ENCODE measurements at places on chromosomes 3 and 15.

GRCh38 chr3:105598042-105598796 lies 231.5 kb downstream of the ALCAM start:
- no peak for DNase-seq

DNA sequence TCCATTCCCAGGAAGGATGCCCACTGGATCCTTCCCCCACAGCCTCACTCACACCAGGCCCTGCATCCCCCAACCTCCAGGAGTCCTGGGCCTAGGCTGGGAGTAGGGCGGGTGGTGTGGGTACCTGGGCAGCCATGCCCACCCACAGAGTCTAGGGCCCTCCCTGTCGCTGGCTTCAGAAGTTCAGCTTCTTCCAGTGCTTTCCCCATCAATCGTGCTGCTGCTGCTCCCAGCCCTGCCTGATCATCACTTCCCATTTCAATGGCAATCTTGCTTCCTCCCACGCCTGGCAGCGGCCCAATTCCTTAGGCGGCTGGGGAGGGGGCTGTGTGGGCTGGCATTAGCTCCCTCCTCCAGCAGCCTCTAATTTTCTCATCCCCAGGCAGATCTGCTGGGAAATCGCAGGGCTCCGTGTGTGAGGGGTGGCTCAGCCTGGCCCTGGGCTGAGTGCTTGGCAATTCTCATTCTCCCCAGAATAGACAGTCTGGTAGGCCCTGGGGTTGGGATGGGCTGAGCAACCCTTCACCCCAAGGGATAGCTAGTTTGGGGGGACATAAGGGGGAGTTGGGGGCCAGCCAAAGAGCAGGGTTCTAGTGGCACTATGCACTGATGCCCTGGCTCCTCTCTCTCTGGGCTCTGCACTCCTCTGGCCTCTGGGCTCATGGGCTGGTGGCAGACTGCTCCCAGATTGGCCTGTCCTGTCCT lies 66.4 kb downstream of the SCN5A start:
- DNase-seq = no peak

DNA sequence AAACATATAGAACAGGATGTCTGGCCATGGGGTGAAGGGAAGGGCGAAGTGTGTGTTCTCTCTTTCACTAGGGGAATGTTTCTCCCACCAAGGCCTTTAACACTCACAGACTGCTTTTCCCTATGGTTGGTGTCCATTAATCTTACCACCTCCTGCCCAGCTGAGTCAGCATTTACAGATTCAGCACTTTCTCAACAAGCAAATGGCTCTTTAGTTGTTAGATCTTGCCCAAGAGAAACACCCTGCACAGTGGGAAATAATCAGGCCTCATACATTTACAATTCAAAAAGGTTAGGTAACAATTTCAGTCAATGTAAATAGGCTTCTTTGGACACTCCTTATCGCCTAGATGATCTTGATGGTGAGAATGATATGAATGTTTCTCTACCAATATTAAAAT lies 418.2 kb downstream of the EPHA3 start:
- DNase-seq = no peak

DNA sequence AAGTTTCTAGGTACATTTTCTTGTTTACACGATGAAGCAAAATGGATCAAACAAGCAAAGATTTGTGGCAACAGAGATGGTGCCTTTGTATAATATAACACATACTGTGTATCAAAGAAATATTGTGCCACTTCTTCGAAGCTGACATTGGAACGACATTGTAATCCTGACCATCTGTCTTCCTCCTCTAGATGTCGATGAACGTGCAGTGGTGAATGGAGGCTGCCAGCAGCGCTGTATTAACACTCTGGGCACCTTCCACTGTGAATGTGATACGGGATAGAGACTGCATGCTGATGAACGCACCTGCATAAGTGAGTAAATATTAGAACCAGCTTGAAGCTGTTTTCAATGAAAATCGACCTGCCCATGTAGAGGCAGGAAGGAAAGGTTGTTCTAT lies 613.3 kb upstream of the GOLIM4 start:
- DNase-seq = no peak

DNA sequence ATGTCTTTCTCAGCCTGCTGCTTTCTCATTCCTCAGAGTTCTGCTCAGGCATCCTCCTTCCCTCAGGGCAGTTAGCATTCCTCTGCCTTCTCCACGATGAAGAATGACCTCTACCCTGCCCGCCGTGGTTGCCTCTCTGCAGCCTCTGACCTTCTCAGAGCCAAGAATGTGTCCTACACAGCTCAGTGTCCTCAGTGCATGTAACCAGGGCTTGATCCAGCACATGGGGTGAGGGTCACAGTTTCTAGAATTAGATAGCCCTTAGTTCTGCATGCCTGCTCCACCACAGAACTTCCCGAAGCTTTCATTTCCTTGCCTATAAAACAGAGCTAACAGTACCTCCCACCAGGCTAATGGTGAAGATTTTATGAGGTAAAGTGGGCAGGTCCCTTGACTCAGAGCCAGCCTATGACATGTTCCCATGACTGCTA lies 182.1 kb downstream of the CLSTN2 start:
- DNase-seq = no peak

DNA sequence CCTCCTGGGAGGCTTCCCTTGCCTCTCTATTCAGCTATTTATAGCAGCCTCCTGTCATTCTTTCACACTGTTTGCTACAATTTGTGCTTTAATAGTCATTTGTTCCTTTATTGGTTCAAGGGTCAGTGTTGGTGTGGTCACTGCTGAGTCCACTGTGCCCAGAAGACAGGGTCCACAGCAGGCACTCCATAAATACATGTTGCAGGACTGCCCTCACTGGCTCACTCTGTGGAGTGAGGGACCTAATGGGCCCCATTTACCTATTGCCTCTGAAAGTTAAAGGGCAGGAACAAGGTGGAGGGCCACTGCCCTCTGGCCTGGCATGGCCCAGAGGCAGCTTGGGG lies 16.8 kb downstream of the MST1R start:
- DNase-seq = no peak

GRCh38 chr3:178960181-178960580 lies 111.4 kb downstream of the ZMAT3 start:
- DNase-seq = no peak

DNA sequence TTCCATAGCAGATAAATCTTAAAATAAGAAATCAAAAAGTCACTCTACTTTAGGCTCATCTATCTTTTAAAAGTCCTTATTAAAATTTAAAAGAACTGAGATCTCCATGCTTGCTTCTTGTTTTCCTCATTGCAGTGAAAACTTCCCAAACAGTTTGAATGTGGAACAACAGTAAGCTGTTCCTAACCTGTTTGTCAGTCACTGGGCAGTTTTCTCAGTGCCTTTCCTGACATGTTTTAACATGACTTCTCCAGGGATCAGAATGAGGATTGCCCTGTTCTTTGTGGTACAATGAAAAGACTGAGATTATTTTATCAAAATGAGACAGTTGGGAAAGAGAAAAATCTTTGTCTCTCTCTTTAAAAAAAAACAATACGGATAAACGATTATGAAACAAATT lies 774 bp downstream of the GPR87 start:
- DNase-seq = no peak

DNA sequence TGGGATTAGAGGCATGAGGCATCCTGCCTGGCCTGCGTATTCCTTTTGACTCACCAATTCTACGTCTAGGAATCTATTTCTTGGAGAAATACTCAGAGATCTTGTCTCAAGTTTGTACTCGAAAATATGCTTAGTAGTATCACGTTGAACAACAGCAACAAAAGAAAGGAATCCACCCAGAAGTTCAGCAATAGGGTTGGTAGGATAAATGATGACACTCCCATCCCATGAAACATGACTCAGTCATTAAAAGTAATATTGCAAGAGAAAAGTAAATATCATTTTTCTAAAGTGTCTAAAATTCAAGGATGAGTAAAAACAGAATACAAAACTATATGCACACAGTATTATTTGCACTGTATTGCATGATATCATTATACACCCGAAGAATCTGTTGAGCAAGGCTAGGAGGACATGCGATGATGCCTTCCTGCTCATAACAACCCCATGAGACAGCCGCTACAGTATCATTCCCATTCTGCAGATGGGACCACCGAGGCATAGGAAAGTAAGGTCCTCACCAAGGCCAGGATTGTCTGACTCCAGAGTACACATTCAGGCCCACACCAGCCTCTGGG lies 61.5 kb downstream of the SLC6A1 start:
- DNase-seq = no peak

GRCh38 chr3:34363881-34364280 lies 565.5 kb downstream of the PDCD6IP start:
- no peak for DNase-seq

GRCh38 chr15:81863162-81863561 lies 182.7 kb downstream of the MEX3B start:
- no peak for DNase-seq

DNA sequence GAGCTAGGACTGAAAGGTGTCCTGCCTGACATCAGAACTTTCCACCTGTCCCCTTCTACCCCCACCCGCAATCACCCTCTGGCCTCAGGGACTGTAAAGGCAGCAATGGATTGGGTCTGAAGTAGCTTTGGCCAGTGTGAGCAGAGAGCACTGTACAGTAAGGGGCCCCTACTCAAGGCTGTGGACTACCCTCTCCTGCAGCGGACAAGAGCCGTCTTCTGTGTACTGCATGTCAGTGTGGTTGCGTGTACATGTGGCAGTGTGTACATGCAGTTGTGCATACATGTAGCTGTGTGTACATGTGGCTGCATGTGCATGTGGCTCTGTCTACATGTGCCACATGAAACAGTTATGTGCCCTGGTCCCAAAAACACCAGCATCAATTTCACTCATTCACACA lies 205.9 kb upstream of the LINGO1 start:
- no peak for DNase-seq

- no peak for DNase-seq
Measured at GRCh38 chr3:197434830-197435229, 120.9 kb downstream of the BDH1 start.

DNA sequence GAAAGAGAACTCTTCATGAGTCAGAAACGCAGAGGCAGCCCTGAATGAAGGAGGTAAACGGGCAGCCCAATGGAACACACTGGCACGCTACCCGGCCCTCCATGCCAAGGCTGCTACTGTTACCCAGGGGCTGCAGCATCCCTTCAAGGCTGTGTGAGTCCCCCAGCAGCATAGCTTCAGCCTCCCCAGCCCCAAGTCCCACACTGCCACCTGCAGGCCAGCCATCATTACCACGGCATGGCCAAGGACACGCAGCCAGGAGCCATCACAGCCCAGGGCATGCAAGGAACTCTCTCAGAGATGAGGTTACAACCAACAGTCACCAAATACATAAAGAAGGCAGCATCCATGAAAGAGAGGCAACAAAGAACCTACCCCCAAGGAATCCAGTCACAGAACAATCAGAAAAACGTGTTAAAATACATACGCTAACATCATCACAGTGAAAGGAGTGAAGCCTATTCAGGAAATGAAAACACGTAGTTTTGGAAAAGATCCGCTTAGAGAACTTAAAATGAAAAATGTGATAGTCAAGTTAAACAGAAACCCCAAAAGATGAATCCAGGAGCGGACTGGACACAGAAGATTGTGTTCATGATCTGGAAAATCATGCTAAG lies 22.4 kb downstream of the PLA2G4F start:
- DNase-seq = peak; percentile 27

- peak; percentile 44 for DNase-seq
Measured at GRCh38 chr15:56491110-56491722, 26.3 kb upstream of the MNS1 start.

GRCh38 chr3:32283304-32283703 lies 44.8 kb downstream of the CMTM8 start:
- no peak for DNase-seq

- DNase-seq = no peak
Measured at GRCh38 chr15:90047956-90048575, 46.9 kb downstream of the ZNF710 start.

GRCh38 chr3:103047640-103048039 lies 612.8 kb downstream of the ZPLD1 start:
- no peak for DNase-seq

- no peak for DNase-seq
Measured at GRCh38 chr3:44511238-44511566, 33.7 kb upstream of the ZNF445 start.

DNA sequence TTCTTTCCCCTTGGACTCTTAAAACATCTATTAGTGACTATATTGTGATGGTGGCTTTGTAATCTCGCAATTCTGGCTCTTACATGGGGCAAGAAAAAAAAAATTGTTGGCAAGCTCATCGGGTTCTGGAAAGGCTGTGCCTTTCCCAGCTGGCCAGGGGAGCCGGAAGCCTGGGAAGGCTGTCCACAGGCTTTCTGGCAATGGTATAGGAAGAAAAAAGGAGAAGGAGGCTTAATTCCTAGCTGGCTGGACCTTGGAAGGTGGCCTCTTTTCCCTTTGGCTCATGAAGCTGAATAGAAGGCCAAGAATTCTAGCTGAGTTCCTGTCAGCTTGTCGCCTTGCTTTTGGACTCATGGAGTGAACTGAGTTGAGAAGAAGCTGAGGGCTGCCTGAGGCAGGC lies 243.5 kb upstream of the SEMA6D start:
- DNase-seq = no peak

DNA sequence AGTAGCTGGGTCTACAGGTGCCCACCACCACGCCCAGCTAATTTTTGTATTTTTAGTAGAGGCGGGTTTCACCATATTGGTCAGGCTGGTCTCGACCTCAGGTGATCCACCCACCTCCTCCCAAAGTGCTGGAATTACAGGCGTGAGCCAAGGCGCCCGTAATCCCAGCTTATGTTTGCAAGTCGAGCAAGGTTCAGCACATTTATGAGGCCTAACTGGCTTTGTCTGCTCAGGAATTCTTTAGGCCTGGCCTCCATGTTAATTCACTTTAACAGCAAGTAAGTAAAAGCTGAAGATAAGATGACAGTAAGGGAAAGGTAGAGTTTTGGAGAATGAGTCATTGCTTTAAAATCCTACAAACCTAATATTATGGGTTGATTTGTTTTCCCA lies 24.6 kb downstream of the SIDT1 start:
- DNase-seq = no peak

GRCh38 chr3:189827108-189827507 lies 195.9 kb downstream of the TP63 start:
- DNase-seq = no peak

GRCh38 chr15:25527118-25527517 lies 88.3 kb upstream of the UBE3A start:
- DNase-seq = no peak
